ENCODE measurements at places on chromosomes 4 and X.

DNA sequence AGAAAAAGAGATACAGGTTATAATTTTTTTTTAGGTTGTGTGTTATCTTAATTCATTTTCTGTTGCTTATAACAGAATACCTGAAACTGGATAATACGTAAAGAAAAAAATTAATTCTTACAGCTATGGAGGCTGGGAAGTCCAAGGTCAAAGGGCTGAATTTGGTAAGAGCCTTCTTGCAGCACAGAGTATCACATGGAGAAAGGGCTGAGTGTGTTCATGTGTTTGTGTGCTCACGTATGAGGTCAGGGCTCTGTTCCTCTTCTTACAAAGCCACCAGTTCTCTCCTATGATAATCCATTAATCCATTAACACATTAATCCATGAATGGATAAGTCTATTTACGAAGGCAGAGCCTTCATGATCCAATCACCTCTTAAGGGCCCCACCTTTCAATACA is 8.6 kb upstream of the RAB28 start:
- no peak for DNase-seq

GRCh38 chr4:78069859-78070258 is 12.7 kb downstream of the FRAS1 start:
- DNase-seq: no peak

GRCh38 chrX:18889346-18890048 is 94.4 kb downstream of the PHKA2 start:
- no peak for DNase-seq

GRCh38 chrX:124348885-124349453 is 2.6 kb downstream of the SH2D1A start:
- no peak for DNase-seq

Data from brain pericyte (primary cell).